ENCODE measurements at places on chromosomes 7 and 10. TPM values are rescaled to one million over a fixed set of nuclear protein-coding genes. Genes with fewer than 3 reads are reported as not detected.

GRCh38 chr10:119863951-119864565 is 8.6 kb downstream of the MCMBP start:
- no peak for DNase-seq

- DNase-seq: no peak
Measured at GRCh38 chr7:30796105-30796869, 25.1 kb downstream of the MINDY4 start.

GRCh38 chr10:106111246-106111645 is 1053.3 kb downstream of the SORCS1 start:
- no peak for DNase-seq

GRCh38 chr10:129174232-129175014 is 292.6 kb upstream of the MGMT start:
- no peak for DNase-seq

DNA sequence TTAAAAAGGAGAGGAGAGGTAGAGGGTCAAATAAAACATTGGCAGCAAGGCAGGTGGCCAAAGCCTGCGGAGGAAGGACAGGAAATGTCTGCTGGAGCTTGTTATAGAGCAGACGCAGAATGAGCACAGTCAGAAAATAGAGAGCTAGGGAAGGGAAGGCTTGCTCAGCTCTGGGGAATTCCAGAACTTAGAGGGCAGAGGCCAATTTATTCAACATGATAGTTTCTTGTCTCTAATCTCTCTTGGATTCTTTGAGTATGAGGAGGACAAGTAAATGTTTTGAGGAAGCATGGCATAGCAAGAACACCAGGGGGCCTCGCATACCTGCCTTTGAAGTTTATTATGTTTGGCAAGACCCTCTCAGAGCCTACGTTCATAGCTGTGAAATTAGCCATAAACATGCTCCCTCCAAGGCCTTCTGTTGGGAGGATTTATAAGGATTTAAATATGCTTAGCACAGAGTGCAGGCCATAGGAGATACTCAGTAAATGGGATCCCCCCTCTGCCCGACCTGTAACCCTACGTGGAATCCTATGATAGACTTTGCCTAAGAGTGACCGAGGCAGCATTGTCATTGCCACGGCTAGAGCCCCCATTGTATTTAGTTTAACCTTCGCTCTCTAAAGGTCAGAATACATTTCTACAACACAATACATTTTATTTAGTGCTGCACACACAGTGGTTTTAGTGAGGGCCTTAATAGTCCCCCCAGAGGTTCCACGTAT is 293.9 kb downstream of the CCDC3 start:
- DNase-seq: no peak

GRCh38 chr7:99362801-99363200 is 11.7 kb upstream of the ARPC1B start:
- DNase-seq: no peak

GRCh38 chr7:96388620-96389383 is 66.9 kb upstream of the SLC25A13 start:
- DNase-seq: no peak

GRCh38 chr7:93373537-93373936 is 141.4 kb downstream of the VPS50 start:
- no peak for DNase-seq

DNA sequence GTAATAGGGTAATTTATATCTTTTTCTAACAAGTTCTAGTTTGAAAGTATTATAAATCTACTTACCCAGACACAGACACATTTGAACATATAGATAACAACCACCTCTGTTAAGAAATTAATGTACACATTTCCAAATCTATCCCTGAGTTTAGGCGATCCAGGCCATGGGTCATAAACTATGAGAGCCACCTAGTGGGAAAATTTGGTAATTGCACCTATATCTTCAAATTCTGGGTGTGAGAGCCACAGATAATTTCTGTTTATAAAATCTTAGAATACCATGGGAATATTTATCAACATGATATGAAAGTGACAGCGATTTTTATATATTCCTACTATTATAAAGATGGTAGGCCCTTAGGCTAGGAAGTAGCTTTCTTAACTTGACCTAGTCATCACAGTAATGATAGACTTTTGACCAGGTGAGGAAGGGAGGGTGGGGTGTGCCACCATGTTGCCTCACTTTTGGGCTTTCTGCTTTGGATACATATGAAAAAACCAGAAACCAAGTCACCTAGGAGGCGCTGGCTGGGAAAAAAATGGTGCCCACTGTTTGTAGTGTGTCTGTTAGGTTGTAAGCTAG is 8.0 kb upstream of the EPHA1 start:
- no peak for DNase-seq

- DNase-seq: no peak
Measured at GRCh38 chr10:131461093-131461492, 149.6 kb upstream of the TCERG1L start.

DNA sequence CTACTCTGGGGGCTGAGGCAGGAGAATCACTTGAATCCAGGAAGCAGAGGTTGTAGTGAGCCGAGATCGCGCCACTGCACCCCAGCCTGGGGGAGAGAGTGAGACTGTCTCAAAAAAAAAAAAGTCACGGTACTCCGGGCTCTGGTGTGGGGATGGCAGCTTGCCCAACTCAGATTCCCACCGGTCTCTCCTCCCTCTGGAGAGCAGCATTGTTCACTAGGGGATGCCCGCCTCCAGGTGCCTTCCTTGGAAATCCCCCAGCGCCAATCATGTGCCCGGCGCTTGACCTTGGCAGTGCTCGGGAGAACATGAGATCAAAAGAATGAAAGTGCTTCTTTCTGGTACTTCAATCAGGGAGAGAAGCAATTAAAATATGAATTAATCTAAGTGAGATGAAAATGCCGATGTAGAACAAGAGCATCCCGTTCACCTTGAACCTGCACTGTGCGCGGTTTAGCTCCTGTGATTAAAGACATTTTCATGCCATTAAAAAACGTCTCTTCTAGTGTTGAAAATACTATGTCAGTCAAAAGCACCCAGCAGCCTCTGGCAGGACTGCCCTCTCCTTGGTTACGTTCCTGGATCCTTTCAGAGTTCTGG is 1127.3 kb upstream of the AUTS2 start:
- DNase-seq: no peak

- DNase-seq: no peak
Measured at GRCh38 chr7:98565103-98565502, 52.0 kb upstream of the NPTX2 start.

DNA sequence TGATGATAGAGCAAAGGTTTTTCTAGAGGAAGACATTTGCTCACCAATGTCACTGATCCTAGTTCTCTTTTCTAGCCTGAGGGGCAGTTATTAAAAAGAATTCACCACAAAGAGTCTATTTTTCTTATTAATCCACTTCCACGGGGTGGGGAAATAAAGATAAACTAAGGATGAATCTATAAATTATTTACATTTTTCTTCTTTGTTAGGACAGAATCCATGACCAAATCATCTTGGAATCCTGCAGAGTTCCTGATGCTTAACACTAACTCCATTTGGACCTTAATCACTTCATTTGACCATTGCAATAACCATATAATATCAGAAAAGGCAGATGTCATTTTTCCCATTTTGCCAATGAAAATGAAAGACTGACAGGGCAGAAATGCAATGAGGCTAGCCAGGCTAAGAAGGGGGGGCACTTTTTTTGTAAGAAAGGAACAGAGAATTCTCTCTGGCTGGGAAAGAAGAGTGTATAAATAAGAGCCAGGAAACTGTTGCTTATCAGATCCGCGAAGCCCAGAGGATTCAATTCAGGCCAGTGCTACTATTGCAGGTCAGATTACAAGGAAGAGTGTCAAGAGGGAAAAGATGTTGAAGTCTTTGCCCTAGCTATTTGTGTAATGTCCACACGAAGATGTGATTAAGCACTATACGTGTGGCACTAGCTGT is 433.2 kb downstream of the TNS3 start:
- no peak for DNase-seq

DNA sequence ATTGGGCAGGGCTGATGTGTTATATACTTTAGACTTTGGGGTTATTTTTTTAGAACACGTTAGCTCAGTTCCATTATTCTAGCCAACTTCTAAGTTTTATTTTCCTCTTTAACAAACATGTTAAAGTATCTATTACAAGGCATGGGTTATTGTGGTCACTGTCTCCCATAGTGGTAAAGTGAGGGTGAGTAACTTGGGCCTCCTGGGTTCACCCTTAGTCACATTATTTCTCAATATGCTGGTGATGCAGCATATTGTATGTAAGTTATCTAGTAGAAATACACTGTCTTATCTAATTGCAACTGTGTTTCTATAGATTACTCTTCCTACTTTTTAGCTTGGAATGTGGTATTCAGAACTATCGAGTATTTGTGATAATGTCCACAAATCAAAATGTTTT is 65.9 kb downstream of the BBS9 start:
- no peak for DNase-seq

DNA sequence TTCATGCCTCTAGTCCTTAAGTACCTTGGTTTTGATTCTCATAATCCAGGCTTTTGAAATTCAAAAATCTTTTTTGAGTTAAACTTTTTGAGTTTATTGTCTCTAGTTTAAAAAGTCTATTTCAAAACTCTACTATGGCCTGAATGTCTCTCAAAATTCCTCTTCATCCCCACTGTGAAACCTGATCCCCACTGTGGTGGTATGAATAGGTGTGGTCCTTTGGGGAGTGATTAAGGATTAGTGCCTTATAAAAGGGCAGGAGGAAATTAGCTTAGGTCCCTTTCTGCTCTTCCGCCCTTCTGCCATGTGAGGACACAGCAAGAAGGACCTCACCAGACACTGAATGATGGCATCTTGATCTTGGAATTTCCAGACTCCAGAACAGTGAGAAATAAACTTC is 44.1 kb upstream of the JAZF1 start:
- no peak for DNase-seq

The FZD8 gene
- total RNA-seq: 1.6 TPM

The CLCN1 gene
- not detected for total RNA-seq

The GIMAP4 gene
- total RNA-seq: 341 TPM

The C7orf33 gene
- not detected for total RNA-seq

The CALHM3 gene
- not detected for total RNA-seq

The CCDC172 gene
- total RNA-seq: not detected

The SPDYE5 gene
- 0.23 TPM for total RNA-seq

The CHPF2 gene
- total RNA-seq: 34.2 TPM

The EN2 gene
- not detected for total RNA-seq

Data from T-cell (primary cell).